ENCODE measurements at places on chromosomes 1 and 21.

DNA sequence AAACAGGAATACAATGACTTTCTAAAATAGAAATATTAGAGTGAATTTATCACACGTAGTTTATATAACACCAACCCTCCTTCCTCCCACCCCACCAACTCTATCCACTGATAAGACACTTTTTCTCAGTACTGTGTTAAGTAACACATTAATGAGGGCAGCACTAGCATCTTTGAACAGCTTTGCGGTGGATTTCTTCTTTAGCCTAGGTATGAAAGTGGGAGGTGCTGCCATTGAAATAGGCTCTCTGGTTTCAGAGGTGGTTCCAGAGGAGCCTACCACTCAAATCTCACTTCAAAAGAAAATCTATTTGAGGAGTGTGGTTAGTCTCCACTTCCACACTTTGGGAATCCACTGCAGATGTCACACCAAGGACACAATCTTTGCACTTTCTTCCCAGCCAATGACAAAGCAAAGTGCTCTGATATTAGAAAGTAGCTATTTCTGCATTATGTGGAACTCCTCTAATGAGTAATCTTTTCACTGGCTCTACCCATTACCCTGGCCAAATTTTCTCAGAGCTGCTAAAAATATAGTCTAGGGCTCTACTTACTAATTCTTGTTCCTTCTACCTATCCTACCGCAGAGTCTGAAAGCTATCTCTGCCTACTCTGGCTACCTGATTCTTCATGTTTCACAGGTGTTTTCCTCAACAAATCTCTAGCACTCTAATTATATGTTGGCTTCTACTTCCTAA is 1667.8 kb downstream of the MRPL39 start:
- H3K27me3 ChIP-seq, result no peaks in the 10 kb centered on the region
- no peak overlapping the region for H3K4me3 ChIP-seq
- no peaks in the 10 kb centered on the region for H3K4me1 ChIP-seq

DNA sequence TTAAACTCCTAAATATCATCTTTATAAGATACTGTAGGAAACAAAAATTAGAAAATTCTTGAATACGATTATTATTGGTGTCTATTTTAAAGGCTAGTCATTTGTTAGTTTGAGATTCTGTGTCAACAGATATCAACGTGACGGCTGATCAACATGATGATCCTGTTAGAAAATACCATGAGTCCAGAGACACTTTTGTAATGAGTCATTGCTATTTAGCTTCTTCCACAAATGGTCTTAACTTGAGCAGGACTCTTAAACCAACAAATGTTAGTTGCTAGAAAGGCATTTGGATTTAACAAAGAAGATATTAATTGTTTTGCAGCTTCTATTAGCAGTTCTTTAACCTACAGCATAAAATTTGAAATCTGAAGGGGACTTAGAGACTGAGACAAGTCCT is 131.2 kb downstream of the TGFB2 start:
- H3K4me3 ChIP-seq, result no peak overlapping the region
- DNase-seq, result no peak
- H3K4me1 ChIP-seq, result no peaks in the 10 kb centered on the region
- H3K27ac ChIP-seq, result no peak overlapping the region

- H3K4me3 ChIP-seq, result no peak overlapping the region
- no peak for DNase-seq
- H3K27ac ChIP-seq, result no peak overlapping the region
- no peaks in the 10 kb centered on the region for H3K4me1 ChIP-seq
These were observed 49.7 kb upstream of the SLC2A1 start for GRCh38 chr1:43008115-43009060.

GRCh38 chr1:225004396-225004795 is 74.9 kb downstream of the DNAH14 start:
- DNase-seq, result no peak
- H3K27ac ChIP-seq, result no peak overlapping the region
- H3K36me3 ChIP-seq, result no peaks in the 10 kb centered on the region
- H3K27me3 ChIP-seq, result no peaks in the 10 kb centered on the region
- no peak overlapping the region for H3K4me3 ChIP-seq

DNA sequence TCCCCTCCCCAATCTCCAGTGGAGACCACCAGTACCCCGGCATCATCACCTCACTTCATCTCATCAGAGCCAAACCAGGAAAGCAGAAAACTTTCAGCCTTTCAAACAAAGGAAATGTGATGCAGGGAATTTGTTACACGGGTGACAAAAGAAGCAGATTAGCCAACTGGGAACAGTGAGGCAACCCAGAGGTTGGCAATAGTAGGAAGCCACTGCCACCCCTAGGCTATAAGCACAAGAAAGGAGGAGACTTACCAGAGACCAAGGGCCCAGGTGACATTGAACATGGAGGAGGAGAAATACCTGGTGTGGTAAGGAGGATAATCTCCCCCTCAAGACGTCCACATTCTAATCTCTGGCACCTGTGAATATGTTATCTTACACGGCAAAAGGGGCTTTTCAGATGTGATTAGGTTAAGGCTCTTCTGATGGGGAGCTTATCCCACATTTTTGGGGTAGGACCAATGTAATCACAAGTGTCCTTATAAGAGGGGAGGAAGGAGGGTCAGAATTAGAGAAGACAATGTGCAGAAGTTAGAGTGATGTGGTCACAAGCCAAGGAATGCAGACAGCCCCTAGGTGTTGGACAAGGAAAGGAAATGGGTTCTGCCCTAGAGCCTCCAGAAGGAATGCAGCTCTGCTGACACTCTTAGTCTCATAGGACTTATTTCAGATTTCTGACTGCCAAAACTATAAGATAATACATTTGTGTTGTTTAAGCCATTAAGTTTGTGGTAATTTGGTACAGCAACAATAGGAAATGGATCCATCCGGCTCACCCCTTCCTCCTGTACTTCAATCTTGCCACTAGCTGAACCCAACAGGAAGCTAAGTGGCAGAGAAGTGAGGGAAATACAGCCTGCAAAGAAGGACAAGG is 83.6 kb upstream of the VAV3 start:
- no peak overlapping the region for H3K4me3 ChIP-seq
- H3K27me3 ChIP-seq, result no peaks in the 10 kb centered on the region
- no peak for DNase-seq
- peaks cover 34% of the 10 kb centered on the region for H3K4me1 ChIP-seq

DNA sequence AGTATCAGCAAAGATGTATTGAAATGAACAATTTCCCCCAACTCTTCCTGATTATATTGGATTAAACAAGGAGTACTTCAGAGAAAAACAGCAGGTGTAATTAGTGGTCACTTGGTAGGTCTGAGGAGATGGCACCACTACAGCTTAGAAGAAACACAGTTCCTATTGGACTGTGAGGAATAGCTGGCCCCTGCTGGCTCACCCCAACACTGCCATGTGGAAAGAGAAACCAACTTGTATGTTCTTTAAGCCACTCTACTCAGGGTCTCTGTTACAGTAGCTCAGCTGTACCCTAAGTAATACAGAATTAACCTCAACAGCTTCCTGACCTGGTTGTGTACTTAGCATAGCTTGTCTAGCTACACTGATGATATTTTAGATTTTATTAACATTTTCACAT is 26.5 kb upstream of the MTR start:
- H3K27ac ChIP-seq, result no peak overlapping the region
- no peak overlapping the region for H3K4me3 ChIP-seq
- DNase-seq, result no peak
- H3K36me3 ChIP-seq, result no peaks in the 10 kb centered on the region
- H3K4me1 ChIP-seq, result no peaks in the 10 kb centered on the region

Data from natural killer cell (primary cell).